ENCODE measurements at places on chromosomes 2 and 18. TPM values are rescaled to one million over a fixed set of nuclear protein-coding genes. Genes with fewer than 3 reads are reported as not detected.

The CROCC2 gene
- total RNA-seq, result not detected

The AQP12B gene
- not detected for total RNA-seq

The RTKN gene
- 14.5 TPM for total RNA-seq

The CIB4 gene
- total RNA-seq, result not detected

The GNLY gene
- total RNA-seq, result not detected

The TRMT61B gene
- total RNA-seq, result 7.9 TPM

The RAB6C gene
- not detected for total RNA-seq

The SRD5A2 gene
- not detected for total RNA-seq

The HJURP gene
- 4.3 TPM for total RNA-seq

The GTF2A1L gene
- total RNA-seq, result 0.29 TPM

The ANKRD30B gene
- total RNA-seq, result 0.70 TPM

The DQX1 gene
- not detected for total RNA-seq

The REG1A gene
- total RNA-seq, result not detected

The UGT1A6 gene
- not detected for total RNA-seq

The LCT gene
- not detected for total RNA-seq

The METTL8 gene
- 36.3 TPM for total RNA-seq

The GPC1 gene
- 173 TPM for total RNA-seq

The CNRIP1 gene
- 50.6 TPM for total RNA-seq

The MSTN gene
- not detected for total RNA-seq

The SOX11 gene
- total RNA-seq, result 12.7 TPM

The SKOR2 gene
- total RNA-seq, result not detected

The TPO gene
- total RNA-seq, result not detected

The TMEM178A gene
- 1.9 TPM for total RNA-seq

The TBR1 gene
- not detected for total RNA-seq

The CNDP1 gene
- not detected for total RNA-seq

The APLF gene
- total RNA-seq, result 2.4 TPM

The UGT1A3 gene
- total RNA-seq, result not detected

The MAPRE3 gene
- 7.4 TPM for total RNA-seq

The B3GNT2 gene
- 27.5 TPM for total RNA-seq

The RASGRP3 gene
- total RNA-seq, result 90.3 TPM

The IL1R2 gene
- total RNA-seq, result not detected

The CHPF gene
- 37.0 TPM for total RNA-seq

The TEX51 gene
- total RNA-seq, result not detected

The TSGA10 gene
- 5.5 TPM for total RNA-seq

The ADNP2 gene
- total RNA-seq, result 15.5 TPM

The LANCL1 gene
- total RNA-seq, result 22.9 TPM

The HNMT gene
- total RNA-seq, result 1.4 TPM

The NETO1 gene
- total RNA-seq, result 2.0 TPM

The SPATA3 gene
- not detected for total RNA-seq

The DES gene
- total RNA-seq, result not detected

The IL1A gene
- total RNA-seq, result 4.5 TPM

The WNT10A gene
- not detected for total RNA-seq

The ICA1L gene
- total RNA-seq, result 3.6 TPM

The SLC19A3 gene
- total RNA-seq, result not detected

The SP5 gene
- not detected for total RNA-seq

The FOXI3 gene
- total RNA-seq, result not detected

The TXNDC2 gene
- not detected for total RNA-seq

The NEU2 gene
- not detected for total RNA-seq

Data from glomerular endothelial cell (primary cell).